Calu3 (cell line): ENCODE measurements at places on chromosomes 12 and 14. TPM values are rescaled to one million over a fixed set of nuclear protein-coding genes. Genes with fewer than 3 reads are reported as not detected.

JPH4 gene
- total RNA-seq: not detected in 2 replicates

TMTC2 gene
- 31.2 and 31.4 TPM in 2 replicates for total RNA-seq

GRCh38 chr12:57226588-57227314 lies 2.8 kb upstream of the SHMT2 start:
- DNase-seq: no peak
- H3K27me3 ChIP-seq: peaks cover 65% of the 10 kb centered on the region

GRCh38 chr12:130988261-130988660 lies 34.6 kb downstream of the ADGRD1 start:
- H3K27me3 ChIP-seq: peaks cover 77% of the 10 kb centered on the region
- no peaks in the 10 kb centered on the region for H3K36me3 ChIP-seq
- H3K27ac ChIP-seq: no peak overlapping the region
- no peak for DNase-seq
- H3K4me1 ChIP-seq: no peaks in the 10 kb centered on the region

GLIPR1L1 gene
- not detected in 2 replicates for total RNA-seq

DNA sequence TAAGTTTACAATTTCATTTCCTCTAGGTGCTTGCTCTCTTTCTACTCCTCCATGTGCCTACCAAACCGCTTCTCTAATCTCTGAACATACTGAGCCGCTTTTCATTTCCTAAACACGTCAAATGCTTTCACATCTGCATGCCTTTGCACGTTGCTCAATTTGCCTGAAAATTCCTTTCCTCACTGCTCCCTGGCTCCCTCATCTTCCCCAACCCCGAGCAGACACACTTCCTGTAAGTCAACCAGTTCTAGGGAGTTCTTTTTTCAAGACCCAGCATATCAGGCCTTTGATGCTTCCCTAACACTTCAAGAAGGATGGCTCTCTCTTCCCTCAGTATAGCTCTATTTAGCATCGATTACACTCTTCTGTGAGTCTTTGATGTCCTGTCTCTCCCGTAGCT lies 50.3 kb downstream of the LMO3 start:
- H3K4me1 ChIP-seq: no peaks in the 10 kb centered on the region
- H3K27ac ChIP-seq: no peak overlapping the region
- H3K4me3 ChIP-seq: no peak overlapping the region
- no peaks in the 10 kb centered on the region for H3K27me3 ChIP-seq

PZP gene
- not detected in 2 replicates for total RNA-seq

DNA sequence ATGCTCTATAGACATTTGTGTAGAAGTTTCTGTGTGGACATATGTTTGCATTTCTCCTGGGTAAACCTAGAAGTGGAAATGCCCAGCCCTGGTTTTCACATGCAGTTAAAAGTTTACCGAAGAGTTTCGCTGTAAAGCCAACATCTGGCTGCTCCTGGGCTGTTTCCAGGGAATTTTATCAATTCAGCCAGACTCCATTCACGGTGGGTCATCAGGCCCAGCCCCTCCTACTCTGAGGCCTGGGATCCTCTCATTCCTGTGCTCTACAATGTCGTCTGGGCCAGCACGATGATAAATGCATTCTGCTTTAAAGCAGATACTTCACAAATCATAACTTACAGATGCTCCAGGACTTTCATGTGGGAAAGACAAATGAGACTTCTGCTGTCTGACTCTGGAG lies 7.1 kb downstream of the NUAK1 start:
- H3K4me3 ChIP-seq: no peak overlapping the region
- H3K27ac ChIP-seq: no peak overlapping the region
- no peak for DNase-seq
- no peaks in the 10 kb centered on the region for H3K27me3 ChIP-seq

LTB4R gene
- 13.4 and 18.7 TPM in 2 replicates for total RNA-seq

LRP1-AS gene
- total RNA-seq: not detected in 2 replicates
